ENCODE measurements at places on chromosomes 3 and 15. TPM values are rescaled to one million over a fixed set of nuclear protein-coding genes. Genes with fewer than 3 reads are reported as not detected.

ANKRD63 gene
- total RNA-seq: 0.25 TPM

GRCh38 chr3:129603561-129603942 is 2.9 kb downstream of the PLXND1 start:
- H3K4me1 ChIP-seq: peaks cover 16% of the 10 kb centered on the region
- no peak overlapping the region for H3K27ac ChIP-seq
- no peaks in the 10 kb centered on the region for H3K36me3 ChIP-seq
- peaks cover 32% of the 10 kb centered on the region for H3K27me3 ChIP-seq

GPR15 gene
- total RNA-seq: 6.5 TPM

NT5DC2 gene
- 8.1 TPM for total RNA-seq

GRCh38 chr3:63818282-63819150 is 583 bp upstream of the C3orf49 start:
- no peak overlapping the region for H3K27ac ChIP-seq
- peak; percentile 67 for DNase-seq
- H3K36me3 ChIP-seq: no peaks in the 10 kb centered on the region
- H3K4me1 ChIP-seq: no peaks in the 10 kb centered on the region

- H3K4me1 ChIP-seq: peaks cover 8% of the 10 kb centered on the region
- no peak for DNase-seq
- H3K27me3 ChIP-seq: no peaks in the 10 kb centered on the region
- H3K4me3 ChIP-seq: no peak overlapping the region
- no peaks in the 10 kb centered on the region for H3K36me3 ChIP-seq
- H3K27ac ChIP-seq: peak overlapping the region; percentile 68
Observed at GRCh38 chr3:4741404-4742307, 237.6 kb upstream of the BHLHE40 start.

SPTBN5 gene
- total RNA-seq: 1.4 TPM

All from B cell (primary cell).